ENCODE measurements at places on chromosomes 5 and 9. TPM values are rescaled to one million over a fixed set of nuclear protein-coding genes. Genes with fewer than 3 reads are reported as not detected.

GRCh38 chr5:173796721-173797495, 91.2 kb upstream of the CPEB4 start:
- ATAC-seq: no peak

Gene DOCK8
- total RNA-seq: 36.0 TPM

Gene MED7
- total RNA-seq: 17.9 TPM

Gene ZNG1E
- total RNA-seq: 56.0 TPM
